Sigmoid colon (tissue), 7 donors: ENCODE measurements at places on chromosomes 2 and 18. TPM values are rescaled to one million over a fixed set of nuclear protein-coding genes. Genes with fewer than 3 reads are reported as not detected.
A peak's percentile ranks its signal among the peaks of the same experiment; 100 is the strongest.

The PLEKHH2 gene
- 57.9 TPM for total RNA-seq

- H3K27me3 ChIP-seq, result no peaks in the 10 kb centered on the region
- H3K27ac ChIP-seq, result no peak overlapping the region
- H3K4me1 ChIP-seq, result peaks cover 5% of the 10 kb centered on the region
- no peaks in the 10 kb centered on the region for H3K36me3 ChIP-seq
These were observed 56.0 kb downstream of the TEX44 start for GRCh38 chr2:231648579-231649174.

The LAMA1 gene
- total RNA-seq, result 0.27 TPM

The EMILIN2 gene
- total RNA-seq, result 11.8 TPM

The EGR4 gene
- total RNA-seq, result 0.14 TPM

- DNase-seq, result no peak
- H3K36me3 ChIP-seq, result no peaks in the 10 kb centered on the region
- H3K27me3 ChIP-seq, result no peaks in the 10 kb centered on the region
- H3K4me1 ChIP-seq, result no peaks in the 10 kb centered on the region
These were observed 88.8 kb downstream of the CD8B2 start for GRCh38 chr2:106575955-106576354.

DNA sequence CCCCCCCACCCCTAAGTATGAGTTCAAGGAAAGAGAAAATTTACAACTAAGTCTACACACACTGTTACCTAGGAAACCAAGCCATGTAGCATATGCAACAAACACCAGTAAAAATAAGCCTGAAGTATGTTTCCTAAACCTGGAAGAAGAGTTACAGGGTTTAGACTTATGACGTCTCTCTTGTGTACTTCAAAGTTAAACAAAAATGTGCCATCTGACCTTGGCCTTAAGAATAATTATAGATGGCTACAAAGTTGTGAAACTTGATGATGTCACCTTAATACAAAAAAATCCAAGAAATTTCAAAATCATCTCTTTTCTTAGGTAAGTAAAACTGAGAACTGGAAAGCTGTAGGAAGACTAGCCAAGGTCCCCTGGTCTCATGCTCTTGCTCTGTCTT, 297.6 kb upstream of the NRXN1 start:
- H3K36me3 ChIP-seq, result no peaks in the 10 kb centered on the region
- H3K4me3 ChIP-seq, result no peak overlapping the region
- no peaks in the 10 kb centered on the region for H3K4me1 ChIP-seq
- H3K27me3 ChIP-seq, result no peaks in the 10 kb centered on the region

DNA sequence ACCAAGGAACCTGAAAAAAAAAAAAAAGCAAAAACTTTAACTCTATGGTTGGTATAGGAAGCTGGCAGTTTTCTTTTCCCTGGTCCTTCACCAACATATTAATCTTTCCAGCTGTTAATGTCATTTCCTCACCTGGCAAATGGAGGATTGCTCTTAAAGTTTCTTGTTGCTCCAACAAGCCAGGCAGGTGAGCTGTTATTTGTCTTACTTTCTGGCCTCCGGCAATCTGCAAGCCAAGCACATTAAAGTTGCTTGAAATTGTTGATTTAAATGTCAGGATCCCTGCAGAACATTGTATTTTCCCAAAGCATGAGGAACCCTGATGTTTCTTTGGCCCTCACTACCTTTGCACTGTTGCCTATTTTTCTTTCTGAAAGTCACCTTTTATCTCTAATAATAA, 664.9 kb downstream of the METTL4 start:
- H3K4me3 ChIP-seq, result no peak overlapping the region
- H3K27me3 ChIP-seq, result no peaks in the 10 kb centered on the region
- H3K27ac ChIP-seq, result no peak overlapping the region
- no peaks in the 10 kb centered on the region for H3K36me3 ChIP-seq
- DNase-seq, result no peak
- no peaks in the 10 kb centered on the region for H3K4me1 ChIP-seq

DNA sequence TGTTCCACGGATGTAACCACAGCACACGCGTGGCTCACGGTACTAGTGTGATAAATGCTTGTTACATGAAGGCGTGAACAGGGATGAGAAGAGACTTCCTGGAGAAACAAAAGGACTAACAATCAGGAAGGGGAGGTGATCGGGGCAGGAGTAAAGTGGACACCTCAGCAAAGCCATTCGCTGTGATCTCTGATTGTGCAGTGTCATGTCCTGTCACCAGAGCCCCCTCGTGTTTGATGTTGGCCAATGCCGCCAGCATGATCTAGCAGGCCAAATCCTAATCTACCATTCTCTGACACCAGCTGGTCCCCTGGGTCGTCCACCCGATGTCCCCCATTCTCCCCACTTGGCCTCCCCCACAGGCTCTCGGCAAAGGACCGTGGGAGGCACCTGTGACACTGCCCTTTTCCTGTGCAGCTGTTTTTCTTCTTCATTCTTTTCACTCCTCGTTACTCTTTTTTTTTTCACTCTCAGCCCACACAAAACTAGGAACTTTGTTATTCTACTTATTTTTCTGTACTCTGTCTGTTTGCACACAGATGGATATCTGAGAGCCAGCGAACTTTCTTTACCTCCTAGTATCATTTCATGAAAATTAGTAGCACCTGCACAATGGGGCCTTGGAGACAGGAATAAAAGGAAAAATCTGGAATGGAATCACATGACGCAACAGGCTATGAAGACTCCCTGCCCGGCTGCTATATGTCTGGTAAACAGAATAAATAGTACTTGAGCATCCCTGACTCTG, 146.8 kb downstream of the TGIF1 start:
- H3K4me3 ChIP-seq, result peak overlapping the region; percentile 46
- H3K4me1 ChIP-seq, result peaks cover 48% of the 10 kb centered on the region
- DNase-seq, result peak; percentile 77
- H3K36me3 ChIP-seq, result no peaks in the 10 kb centered on the region
- H3K27ac ChIP-seq, result peak overlapping the region; percentile 98
- H3K27me3 ChIP-seq, result no peaks in the 10 kb centered on the region

The PIAS2 gene
- total RNA-seq, result 30.0 TPM

DNA sequence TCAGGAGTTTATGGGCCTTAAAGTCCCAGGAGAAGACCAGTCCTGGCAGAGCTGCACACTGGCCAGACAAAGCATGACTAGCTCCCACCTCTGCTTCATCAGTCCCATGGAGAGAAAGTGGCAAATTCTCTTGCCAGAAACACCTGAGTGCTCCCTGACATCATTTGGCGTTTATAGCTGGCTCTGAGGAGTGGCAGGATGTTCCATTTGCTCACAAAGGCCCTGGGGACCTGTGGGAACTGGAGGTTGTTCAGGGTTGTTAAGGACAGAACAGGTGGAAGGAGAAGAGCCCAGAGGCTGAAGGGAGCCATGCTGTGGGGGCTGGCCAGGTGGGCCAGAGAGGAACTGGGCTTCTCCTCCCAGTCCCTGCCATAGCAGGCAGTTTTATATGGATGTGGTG, 56.1 kb downstream of the RPL37A start:
- H3K4me3 ChIP-seq, result no peak overlapping the region
- DNase-seq, result no peak
- H3K36me3 ChIP-seq, result no peaks in the 10 kb centered on the region
- peak overlapping the region; percentile 86 for H3K27ac ChIP-seq

- no peak for DNase-seq
- peaks cover 25% of the 10 kb centered on the region for H3K4me1 ChIP-seq
- H3K36me3 ChIP-seq, result no peaks in the 10 kb centered on the region
- peaks cover 41% of the 10 kb centered on the region for H3K27me3 ChIP-seq
- H3K27ac ChIP-seq, result no peak overlapping the region
These were observed 4.2 kb upstream of the TRABD2A start for GRCh38 chr2:84885111-84885510.

DNA sequence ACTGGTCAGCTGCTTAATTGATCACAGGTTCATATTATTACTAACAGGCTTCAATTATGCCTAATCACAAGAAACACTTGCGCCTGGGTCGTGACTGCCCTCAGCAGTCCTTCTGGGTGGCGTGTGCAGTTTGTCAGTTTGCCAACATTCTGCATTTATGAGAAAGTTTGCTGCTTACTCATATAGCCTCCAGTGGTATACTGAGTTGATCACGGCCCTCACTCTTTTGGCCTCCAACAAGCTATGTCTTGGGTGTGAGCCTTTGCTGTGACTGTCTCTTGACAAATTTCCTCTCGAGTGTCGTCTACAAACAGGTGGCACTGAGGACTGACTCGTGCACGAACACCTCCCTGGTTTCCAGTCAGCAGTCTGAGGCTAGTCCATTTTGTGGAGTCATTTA, 27.3 kb downstream of the DCDC2C start:
- no peak for DNase-seq
- no peak overlapping the region for H3K4me3 ChIP-seq

DNA sequence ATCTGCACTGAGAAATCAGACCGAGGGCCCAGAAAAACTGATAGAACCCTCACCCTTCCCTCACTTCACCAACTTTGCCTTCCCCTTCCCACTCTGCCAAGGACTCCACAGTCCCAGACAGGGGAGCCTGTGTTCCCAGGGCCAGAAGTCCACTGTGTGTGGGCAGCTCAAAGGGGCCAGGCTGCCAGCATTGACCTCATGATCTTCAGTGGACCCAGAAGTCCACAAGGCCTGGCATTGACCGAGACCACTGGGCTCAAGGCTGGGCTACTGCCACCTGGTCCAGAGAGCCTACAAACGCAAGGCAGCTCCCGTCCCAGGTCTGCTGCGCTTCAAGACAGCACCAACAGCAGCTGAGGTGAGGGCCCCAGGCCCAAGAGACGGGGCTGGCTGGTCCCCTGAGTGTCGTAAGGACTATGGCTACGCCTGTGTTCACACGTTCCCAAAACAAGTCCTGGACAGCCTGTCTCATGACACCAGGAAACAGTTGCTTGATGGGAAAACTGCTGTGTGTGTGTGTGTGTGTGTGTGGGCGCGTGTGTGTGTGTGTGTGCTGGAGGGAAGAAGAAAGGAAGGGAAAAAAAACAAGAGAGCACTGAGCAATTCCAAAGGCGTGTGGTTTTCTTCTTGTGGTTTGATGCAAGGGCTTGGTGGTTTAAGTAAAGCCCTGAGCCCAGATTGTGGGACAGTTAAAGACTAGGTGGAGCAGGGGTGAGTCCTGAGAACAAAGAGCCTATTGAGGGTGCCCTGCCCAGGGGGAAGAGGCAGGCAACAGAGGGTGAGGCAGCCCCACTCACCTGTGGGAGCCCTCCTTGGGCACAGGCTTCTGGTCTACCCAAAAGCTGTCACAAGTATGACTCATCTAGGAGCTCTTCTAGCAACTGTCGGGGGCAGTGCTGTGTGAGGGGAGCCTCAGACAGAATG, 46.6 kb upstream of the ZBTB7C start:
- no peak for DNase-seq
- H3K4me3 ChIP-seq, result no peak overlapping the region
- no peaks in the 10 kb centered on the region for H3K27me3 ChIP-seq
- no peaks in the 10 kb centered on the region for H3K4me1 ChIP-seq

DNA sequence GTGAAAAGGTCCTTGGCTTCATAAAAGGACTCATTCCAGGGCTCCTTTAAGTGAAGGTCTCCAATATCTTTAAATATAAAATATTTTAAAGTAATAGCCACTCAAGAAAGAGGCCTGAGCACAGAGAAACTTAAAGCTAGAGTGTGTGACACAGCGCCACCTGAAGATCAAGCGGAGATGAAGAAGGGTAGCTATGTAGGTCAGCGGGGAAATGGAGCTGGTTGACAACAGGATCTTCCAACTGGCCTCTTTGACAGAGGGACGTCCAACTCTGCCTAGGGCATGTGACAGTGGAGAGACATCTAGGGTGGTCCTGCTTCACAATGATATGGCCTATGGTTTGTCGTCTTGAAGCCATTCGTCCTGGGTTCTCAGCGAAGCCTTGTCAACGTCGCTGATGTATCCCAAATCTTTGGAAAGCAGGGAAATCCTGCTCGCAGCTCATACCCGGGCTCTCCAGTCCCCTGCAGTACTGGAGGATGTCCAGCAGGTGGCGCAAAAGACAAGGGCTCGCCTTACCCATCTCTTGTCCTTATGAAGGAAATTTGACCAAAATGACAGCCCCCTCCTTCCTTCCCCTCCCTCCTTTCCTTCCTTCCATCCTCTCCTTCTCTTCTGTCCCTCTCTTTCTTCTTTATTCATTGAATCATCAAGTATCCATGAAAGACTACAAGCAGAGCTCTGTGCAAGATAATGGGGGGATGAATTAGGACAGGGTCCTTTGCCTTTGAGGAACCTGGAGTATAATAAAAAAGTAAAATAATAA, 59.6 kb downstream of the LONRF2 start:
- no peak overlapping the region for H3K27ac ChIP-seq
- H3K4me3 ChIP-seq, result no peak overlapping the region
- no peaks in the 10 kb centered on the region for H3K36me3 ChIP-seq
- H3K4me1 ChIP-seq, result peaks cover 10% of the 10 kb centered on the region
